Mammary epithelial cell (primary cell): ENCODE measurements at places on chromosomes 11 and 22. TPM values are rescaled to one million over a fixed set of nuclear protein-coding genes. Genes with fewer than 3 reads are reported as not detected.

The OR4A16 gene
- not detected for polyA plus RNA-seq

The EFEMP2 gene
- 2.4 TPM for polyA plus RNA-seq

- no peak for DNase-seq
Measured at GRCh38 chr11:76629116-76629852, 41.3 kb downstream of the LRRC32 start.

The OR52E8 gene
- polyA plus RNA-seq, result not detected

The MUC5AC gene
- polyA plus RNA-seq, result under 0.01 TPM

The POTEH gene
- polyA plus RNA-seq, result not detected
